ENCODE measurements at places on chromosomes 7 and 10. TPM values are rescaled to one million over a fixed set of nuclear protein-coding genes. Genes with fewer than 3 reads are reported as not detected.

HERC4 gene
- 171 TPM for total RNA-seq

LIPM gene
- not detected for total RNA-seq

RET gene
- total RNA-seq, result not detected

FAM221A gene
- total RNA-seq, result 1.6 TPM

ATOH7 gene
- total RNA-seq, result not detected

PTN gene
- total RNA-seq, result 0.20 TPM

PPP1R17 gene
- total RNA-seq, result not detected

FAM25G gene
- total RNA-seq, result not detected

C10orf90 gene
- total RNA-seq, result not detected

LIPJ gene
- total RNA-seq, result not detected

BTRC gene
- 3.4 TPM for total RNA-seq

ABCC2 gene
- 0.72 TPM for total RNA-seq

PLAC9 gene
- 3.8 TPM for total RNA-seq

MBL2 gene
- total RNA-seq, result not detected

NUTM2E gene
- total RNA-seq, result not detected

NANOS1 gene
- 11.3 TPM for total RNA-seq

All from MG63 (cell line).